Amniotic epithelial cell (primary cell): ENCODE measurements at places on chromosomes 5 and 9.
A peak's percentile ranks its signal among the peaks of the same experiment; 100 is the strongest.

DNA sequence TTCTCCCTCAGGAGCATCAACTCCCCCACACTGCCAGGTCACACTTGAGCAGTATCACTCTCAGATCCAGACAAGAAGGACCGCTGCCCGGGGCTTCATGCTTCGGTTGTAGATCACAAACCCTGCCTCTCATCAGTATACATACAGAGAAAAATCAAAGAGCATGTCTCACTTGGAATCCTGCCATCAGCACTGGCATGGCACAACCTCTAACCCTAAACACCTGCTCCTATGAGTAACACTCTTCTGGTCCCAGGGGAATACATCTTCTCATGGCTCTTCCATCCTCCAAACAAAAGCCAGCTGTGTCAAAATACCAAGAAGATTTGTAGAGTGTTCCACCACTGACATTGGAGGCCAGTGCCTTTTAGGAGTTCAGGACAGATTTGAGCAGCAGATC is 84.8 kb upstream of the MIER3 start:
- no peak for DNase-seq

DNA sequence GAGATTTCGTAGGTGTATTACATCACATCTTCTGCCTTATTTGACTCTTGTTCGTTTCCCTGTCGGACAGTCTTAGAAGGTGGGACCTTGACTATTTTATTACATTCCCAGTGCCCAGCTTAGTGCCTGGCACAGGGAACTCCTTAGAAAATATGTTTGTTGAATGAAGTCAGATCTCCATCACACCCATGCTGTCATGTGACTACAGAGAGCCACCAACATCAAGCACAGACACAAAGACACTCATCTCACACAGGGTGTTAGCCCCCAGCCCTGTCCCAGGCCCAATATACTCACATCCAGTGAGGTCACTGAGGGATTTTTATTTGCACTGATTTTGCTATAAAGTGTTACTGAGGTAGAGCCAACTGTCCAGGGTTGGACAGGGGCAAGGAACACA is 692 bp upstream of the SRA1 start:
- DNase-seq: no peak

DNA sequence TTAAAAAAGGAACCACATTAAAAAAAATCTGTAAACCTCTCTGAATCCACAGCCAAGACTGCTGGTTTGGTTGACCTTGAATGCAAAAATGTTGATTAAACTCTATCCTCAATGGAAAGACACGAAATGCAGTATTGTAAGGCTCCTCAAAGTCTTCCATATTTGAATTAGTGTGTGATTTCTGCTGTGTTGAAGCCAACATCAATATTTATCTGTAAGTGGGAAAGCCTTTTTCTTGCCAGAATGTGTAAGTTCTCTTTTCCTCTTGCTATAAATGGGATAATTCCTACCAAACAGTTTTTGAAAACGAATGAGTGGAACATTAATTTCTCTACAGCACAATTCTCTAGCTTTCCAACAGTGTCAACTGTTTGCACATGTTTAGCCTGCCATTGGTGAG is 422.1 kb upstream of the TNC start:
- no peak for DNase-seq

DNA sequence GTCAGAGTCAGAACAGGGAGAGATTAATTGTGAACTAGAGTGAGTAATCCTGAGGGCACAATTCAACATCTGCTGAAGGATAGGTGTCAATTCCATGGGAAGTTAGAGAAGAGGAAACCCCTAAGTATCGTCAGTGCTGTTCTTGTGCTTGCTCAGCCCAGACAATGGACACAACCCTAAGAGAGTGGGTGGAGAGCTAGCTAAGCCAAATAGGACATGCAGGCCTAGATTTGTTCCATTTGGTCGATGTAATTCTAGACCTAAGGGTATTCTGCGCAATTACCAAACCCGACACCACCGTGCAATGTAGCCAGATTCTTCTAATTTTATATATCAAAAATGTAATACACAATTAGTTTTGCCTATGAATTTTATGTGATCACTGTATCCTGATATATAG is 431.6 kb downstream of the SH3GL2 start:
- no peak for DNase-seq

DNA sequence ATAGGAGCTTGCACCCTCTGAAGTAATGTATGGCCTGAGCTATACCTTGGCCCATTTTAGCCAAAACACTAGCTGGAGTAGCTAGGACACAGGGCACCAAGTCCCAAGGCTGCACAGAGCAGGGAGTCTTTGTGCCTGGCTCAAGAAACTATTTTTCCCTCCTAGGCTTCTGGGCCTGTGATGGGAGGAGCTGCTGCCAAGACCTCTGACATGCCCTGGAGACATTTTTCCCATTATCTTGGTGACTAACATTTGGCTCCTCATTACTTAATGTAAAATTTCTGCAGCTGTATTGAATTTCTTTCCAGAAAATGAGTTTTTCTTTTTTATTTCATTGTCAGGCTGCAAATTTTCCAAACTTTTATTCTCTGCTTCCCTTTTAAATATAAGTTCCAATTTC is 1099.2 kb downstream of the CDH18 start:
- no peak for DNase-seq

DNA sequence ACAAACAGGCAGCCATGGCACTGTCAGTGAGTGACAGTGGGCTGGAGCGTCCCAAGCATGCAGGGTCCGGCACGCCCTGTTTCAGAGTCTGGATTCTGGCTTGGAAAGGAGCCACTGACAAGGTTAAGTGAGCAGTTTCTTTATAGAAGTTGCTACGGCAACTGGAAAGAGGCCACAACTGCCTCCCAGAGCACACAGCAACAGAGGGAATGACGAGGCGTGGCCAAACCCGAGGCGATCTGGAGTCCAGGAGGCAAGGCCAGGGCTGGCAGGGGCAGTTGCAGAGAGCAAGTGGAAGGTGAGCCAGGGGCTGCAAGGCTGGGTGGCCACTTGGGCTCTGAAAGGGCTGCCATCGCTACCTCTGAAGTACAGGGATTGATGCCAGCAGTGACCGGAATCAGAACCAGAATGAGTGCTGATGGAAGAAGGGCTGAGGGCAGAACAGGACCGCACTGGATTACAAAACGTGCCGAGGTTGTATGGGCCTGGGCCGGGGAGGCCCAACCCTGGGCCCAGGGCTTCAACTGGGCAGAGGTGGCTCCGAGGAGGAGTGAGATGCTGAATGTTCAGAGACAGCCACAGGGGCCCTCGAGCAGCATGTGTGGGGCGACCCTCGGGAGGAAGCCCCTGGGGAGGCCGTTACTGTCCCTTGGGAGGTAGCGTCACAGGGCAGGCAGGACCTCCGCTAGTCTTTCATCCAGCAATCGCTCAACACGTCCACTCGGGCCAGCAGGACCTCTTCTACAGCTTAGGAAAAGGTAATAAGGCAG is 4.6 kb downstream of the MRPL41 start:
- DNase-seq: peak; percentile 24

- peak; percentile 48 for DNase-seq
Measured at GRCh38 chr5:20028506-20028905, 40.5 kb upstream of the CDH18 start.

GRCh38 chr5:143896966-143897365 is 85.0 kb downstream of the HMHB1 start:
- peak; percentile 67 for DNase-seq

- DNase-seq: no peak
Measured at GRCh38 chr5:89722538-89722937, 687.0 kb downstream of the CETN3 start.

- no peak for DNase-seq
Measured at GRCh38 chr9:137220317-137221094, 1.5 kb downstream of the RNF208 start.

DNA sequence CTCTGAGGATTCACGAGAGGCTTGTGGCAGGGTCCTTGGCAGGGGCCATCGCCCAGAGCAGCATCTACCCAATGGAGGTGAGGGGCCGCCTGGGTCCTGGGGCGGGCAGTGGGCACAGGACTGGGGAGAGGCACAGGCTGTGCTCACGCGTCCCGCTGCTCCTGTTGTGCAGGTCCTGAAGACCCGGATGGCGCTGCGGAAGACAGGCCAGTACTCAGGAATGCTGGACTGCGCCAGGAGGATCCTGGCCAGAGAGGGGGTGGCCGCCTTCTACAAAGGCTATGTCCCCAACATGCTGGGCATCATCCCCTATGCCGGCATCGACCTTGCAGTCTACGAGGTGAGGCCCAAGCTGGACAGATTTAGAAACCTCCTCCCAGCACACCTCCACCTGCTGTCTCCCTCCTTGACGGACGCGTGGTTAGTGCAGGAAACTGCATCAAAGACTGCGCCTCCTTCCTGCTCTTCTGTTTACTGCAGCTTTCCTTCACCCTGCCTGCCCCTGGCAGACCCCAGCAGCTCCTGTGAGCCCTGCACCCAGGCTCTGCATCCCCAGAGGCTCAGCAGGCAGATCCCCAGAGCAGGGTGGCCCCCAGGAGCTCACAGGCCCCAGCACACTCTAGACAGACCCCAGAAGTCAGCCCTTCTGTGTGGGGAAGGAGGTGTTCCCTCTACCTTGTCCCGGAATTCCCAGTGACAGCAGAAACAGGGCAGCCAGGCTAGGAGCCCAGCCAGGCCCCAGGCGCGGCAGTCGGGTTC is 21.2 kb downstream of the PTGES2 start:
- no peak for DNase-seq

DNA sequence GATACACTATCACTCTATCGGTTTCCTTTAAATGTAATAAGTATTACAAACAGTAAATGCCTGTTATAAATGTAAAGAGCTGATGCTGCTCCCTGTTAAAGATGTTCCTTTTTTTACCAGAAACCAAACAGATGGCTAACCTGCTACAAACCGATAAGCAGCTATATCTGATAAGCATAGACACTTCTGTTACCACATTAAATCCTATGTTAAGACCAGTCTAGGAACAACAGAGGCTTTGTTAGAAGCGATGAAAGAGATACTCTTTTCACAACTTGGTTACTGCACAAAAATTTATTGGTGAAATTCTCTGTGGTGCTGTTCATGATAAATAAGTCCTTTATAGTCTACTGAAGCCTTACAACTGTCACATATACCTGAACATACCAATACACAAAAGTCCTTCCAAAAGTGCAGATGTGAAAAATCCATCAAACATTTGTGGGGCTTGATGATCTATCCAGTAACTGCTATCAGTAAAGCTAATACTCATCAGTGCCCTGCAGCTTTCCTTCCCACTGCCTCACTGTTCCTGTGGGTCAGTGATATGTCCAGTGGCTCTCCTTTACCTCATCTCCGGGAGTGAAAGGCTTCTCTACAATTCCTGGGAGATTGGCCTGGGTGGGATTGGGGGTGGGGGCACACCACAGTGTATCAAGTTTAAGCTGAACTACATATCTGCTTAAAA is 25.8 kb upstream of the PRXL2C start:
- DNase-seq: no peak

DNA sequence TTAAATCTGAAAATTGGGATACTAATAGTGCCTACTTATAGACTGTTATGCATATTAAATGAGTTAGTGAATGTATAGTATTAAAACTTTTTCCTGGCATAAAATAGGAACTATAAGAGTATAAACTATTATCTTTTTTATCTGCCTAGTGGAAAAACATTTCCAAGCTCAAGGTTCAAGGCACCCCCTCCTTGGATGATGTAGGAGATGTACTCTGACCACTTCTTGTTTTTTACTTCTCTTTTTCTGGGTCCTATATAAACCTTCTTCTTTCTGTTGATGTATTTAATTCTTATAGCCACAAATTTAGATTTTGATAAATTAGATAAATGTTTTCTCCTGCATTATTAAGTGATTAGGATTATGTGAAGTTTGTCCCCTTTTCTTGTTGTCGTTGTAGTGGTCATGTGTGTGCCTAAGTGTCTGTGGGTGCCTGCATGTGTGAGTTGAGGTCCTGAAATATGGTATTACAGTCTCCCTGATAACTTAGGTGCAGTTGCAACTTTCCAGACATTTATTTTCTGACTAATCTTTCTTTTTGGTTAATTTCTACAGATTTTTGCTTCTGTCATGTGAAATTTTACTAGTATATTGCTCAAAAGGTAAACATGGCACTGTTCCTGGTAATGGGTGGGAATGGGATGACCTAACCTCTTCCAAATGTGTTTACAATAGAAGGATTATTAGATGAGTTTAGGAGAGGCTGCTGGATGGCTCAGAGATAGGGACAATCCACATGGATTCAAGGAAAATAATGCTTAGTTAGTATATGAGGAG is 160.8 kb upstream of the CDKN2B start:
- DNase-seq: peak; percentile 90

GRCh38 chr5:773517-774264 is 10.8 kb downstream of the ZDHHC11B start:
- DNase-seq: no peak

GRCh38 chr5:63963926-63964325 is 1.7 kb upstream of the HTR1A start:
- DNase-seq: no peak

DNA sequence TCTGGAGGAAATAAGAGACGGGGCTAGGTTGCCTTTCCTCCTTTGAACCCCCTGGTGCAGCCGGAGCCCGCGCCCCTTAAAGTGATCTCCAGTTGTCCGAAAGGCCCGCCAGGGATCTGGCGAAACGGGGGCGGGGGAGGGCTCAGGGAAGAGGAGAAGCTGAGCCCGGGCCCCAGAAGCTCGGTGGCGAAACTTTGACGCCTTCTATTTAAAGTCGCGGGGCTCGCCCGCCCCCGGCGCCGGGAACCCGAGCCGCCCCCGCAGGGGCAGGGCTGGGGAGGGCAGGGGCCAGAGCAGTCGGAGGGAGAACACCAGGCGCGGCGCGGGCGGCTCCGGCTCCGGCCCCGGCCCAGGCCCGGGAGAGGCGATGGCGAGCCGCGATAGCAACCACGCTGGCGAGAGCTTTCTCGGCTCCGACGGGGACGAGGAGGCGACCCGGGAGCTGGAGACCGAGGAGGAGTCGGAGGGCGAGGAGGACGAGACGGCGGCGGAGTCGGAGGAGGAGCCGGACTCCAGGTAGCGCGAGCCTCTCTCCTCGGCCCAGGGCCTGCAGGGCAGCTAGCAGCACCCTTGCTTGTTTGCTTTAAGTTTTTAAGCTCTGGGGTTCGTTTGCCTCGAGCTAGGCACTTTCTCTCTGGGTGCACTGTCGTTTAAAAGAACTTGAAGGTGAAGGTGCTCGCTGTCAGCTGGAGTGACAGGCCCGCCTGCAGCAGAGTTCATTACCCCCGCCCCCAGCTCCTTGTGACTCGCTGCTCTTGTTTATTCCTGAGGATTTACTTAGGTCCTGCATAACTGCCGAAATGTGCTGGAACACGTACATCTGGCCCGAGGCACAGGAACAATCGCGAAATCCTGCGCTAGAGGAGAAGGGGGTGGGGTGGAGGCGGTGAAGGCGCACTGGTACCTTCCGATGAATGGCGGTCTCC is at the start of gene CMYA5:
TSS of gene CMYA5 (plus strand) at position 296 of the 926 bp plus-strand sequence. CDS start at position 368, 72 bp downstream.
- DNase-seq: peak; percentile 38

- DNase-seq: peak; percentile 42
Measured at GRCh38 chr5:35198686-35199085, 31.6 kb downstream of the PRLR start.

DNA sequence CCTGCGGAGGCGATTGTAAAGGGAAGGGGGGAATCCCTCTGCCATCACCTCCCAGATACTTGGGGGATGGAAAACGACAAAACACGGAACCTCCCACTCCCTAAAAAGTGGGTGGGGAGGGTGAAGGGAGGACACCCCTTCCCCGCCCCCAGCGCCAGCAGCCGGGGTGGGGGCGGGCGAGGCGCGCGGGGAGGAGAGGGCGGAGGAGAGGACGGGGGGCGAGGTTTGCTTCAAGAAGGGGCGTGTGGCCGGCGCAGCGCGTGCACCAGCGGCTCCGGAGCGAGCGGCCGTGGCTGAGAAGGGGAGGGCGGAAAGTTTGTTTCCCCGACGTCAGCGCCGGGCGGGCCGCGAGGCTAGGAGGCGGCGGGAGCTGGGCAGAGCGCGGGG is at the start of gene PRRX2:
TSS of gene PRRX2 (plus strand) at position 259 of the 387 bp plus-strand sequence. CDS start 221 bp downstream, outside the sequence.
- DNase-seq: no peak

GRCh38 chr5:151157426-151158286 is at the start of gene ANXA6:
Gene ANXA6, minus strand, starts transcription at chr5:151157779. Its CDS starts 9,878 bp downstream, at chr5:151147901.
- peak; percentile 62 for DNase-seq

- no peak for DNase-seq
Measured at GRCh38 chr5:83034036-83034435, 43.2 kb downstream of the TMEM167A start.
